ENCODE measurements at places on chromosomes 2 and 18.
A peak's percentile ranks its signal among the peaks of the same experiment; 100 is the strongest.

- DNase-seq, result no peak
Measured at GRCh38 chr18:78542204-78542603, 437.4 kb upstream of the SALL3 start.

DNA sequence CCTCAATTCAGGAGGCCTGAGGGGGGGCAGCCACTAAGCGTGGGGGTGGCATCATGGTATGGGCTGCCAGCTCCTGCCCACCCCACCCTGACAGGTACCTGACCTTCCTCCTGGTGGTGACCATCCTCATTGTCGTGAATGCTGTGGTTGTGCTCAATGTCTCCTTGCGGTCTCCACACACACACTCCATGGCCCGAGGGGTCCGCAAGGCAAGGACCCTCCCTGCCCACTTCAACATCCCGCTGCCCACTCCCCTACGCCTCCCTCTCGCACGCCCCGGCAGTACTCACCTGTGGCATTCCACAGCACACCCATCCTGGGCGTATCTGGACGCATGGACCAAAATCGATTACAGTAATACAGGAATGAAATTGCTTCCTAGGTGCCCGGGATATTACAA, 4.0 kb downstream of the CHRNG start:
- DNase-seq, result no peak

DNA sequence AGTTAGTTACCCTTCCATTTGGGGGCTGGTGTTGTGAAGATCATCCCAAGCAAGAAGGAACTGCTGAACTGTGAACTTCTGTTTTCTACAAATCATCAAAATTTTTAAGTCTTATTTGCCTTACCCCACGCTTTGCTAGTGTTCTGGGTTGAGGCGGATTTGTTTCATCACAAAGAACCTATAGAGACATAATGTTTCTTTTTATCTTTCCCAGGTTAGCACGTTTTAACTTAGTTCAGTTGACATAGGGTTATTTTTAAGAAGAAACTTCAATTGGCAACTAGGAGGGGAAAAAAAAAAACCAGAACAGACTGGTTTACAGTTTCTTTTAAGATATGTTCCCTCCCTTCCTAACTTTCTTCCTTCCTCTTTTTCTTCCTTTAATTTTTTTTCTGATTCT, 31.1 kb upstream of the CERS6 start:
- no peak for DNase-seq

GRCh38 chr2:217973008-217973787, 29.6 kb downstream of the TNS1 start:
- DNase-seq, result no peak

DNA sequence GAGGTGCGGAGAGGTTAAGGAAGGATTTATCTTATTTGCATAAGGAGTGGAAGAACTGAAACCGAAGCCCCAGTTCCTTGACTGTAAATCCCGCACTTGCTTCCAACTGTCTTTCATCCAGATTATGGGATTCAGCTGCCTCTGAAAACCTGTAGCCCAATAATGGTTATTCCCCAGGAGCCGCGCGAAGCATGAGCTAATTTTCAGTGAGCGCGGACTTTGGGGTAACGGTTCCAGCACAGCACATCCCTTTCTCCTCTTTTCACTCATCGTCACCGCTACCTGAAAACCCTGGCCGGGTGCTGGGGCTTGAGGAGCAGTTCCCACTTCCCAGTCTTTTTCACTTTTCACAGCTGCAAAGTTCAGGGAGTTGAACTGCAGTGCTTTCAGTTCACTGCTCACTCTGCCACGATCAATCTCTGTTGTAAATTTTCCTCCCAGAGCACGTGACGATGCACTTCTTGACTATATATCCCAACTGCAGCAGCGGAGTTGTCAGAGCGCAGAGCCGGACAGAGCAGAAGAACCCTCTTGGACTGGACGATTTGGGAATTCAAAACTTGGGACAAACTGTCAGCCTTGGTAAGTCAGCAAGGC, at the start of gene KCNE4:
TSS of gene KCNE4 (plus strand) at position 498 of the 597 bp plus-strand sequence. CDS start 641 bp downstream, outside the sequence.
- DNase-seq, result no peak

DNA sequence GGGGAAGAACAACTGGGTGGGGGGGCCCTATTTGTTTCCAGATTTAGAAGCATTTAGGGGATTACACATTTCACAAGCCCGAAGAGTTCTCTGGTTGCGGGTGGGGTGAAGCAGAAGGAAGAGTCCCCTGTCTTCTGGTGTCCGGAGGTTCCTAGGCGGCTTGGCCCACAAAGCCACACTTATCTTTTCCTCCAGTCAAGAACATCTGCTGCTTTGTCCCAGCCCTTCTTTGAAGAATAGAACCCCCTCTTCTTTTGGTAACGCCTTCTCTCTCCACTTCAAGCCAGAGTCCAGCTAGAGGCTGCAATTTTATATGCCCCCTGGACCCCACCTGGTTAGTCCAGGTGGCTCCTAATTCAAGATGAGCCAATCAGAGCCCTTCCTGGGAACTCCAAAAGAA, 15.8 kb downstream of the BOLA3 start:
- DNase-seq, result no peak

DNA sequence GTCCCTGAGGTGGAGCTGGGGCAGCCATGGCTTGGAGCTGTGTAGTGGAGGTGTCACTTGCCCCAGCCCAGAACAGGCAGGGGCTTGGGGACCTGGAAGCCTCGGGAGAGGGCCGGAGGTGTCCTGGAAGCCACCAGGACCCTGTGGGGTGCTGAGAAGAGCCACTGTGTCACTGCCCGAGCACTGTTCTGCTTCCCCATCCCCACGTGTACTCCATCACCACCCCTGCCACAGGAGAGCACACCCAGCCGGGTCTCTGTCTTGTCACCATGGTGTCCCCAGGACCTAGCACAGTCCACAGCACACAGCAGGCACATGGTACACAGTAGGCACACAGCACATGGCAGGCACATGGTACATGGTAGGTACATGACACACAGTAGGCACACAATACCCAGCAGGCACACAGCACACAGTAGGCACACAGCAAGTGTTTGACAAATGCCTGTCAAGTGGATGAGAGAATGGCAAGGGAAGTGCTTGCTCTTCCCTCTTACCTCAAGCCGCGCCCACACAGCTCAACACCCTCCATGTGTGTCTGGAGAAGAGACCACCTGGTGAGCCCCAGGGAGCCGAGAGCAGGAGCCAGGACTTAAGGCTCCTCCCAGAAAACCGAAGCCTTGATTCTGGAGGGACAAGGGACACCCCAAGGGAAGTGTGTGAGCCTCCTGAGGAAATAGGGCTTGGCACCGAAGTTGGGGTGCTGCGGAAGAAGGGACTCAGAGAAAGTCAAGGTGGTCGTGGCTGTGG, 13.3 kb downstream of the MBP start:
- DNase-seq, result no peak

DNA sequence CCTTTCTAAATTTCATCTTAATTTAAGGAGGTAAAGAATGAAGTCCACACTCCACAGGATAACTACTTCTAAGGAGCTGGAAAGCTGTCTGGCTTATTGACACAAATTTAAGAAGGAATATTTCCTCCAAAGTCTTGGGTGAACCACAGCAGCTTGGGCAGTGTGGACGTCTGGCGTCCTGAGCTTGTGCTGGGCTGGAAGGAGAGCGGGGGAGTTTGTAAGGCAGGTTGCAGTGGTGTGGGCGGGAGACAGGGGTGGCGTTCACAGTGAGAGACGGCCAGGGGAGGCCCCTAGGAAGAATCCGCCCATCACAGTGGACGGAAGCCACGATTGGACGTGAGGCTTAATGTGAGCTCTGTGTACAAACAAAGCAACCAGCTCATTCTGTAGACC, 25.7 kb downstream of the ADI1 start:
- DNase-seq, result no peak

- DNase-seq, result peak; percentile 47
Measured at GRCh38 chr18:57276829-57277228, 75.5 kb upstream of the ST8SIA3 start.

DNA sequence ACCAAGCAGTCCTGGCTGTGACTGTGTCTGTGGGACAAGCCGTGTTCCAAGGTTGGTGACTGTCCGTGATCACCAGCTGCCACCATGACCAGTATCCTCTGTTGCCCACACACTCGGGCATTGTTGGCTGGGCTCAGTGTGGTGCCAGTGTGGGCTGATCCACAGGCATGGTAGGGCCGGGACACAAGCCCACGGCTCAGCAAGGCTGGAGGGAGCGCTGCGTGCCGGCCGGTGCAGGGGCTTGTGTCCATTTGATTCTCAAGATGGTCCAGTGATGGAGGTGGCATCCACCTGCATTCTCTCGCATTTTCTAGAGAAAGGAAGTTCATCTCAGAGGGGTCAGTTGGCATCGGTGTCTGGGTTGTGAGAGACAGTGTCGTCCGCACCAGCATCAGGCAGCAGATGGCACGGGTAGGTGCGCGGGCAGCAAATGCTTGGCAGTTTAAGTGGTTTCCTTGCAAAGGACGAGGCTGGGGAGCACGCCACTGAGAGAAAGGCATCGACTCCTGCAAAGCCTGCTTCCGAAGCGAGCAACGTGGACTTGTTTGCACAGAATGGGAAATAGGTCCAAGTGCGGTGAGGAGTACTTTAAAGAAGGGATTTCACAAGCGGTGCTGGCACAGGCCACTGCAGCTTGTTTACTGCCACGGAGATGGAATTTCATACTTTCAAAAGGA, 20.9 kb downstream of the TWIST2 start:
- DNase-seq, result no peak

DNA sequence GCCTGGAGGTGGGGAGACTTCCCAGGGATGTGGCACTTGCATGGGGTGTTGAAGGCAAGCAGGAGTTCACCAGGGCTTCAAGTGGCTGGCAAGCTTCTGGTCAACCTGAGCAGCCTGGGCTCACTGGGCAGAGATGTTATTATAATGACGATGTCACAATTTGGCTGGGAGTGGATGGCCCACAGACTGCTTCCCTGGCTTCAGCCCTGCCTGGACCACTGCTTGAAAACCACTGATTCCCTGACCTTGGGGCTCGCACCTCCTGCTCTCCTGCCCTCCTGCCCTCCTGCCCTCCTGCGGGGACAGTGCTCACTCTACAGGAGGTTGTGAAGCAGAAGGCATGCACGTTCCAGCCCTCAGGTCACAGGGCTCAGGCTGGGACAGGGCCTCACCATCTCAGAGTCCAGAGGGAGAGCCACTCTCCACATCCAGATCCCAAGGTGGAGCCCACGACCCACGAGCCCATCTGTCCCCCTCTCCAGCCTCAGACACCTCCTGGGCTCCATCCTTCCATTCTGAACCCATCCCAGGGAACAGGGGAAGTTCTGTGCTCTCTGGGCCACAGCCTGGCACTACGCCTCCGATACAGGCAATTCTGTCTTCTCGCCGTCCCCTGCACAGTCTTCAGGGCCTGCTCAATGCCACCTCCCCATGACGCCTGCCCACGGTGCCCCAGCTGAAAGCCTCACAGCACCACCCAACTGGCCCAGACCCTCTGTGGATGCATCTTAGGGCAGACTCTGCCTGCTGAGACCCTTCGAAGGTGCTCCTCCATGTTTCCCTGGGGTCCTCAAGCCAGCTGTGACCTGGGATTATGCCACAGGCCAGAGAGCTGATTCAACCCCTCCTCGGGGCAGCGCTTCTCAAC, 241.6 kb upstream of the RAB6C start:
- no peak for DNase-seq

- no peak for DNase-seq
Measured at GRCh38 chr2:241797441-241798080, 11.4 kb upstream of the NEU4 start.

DNA sequence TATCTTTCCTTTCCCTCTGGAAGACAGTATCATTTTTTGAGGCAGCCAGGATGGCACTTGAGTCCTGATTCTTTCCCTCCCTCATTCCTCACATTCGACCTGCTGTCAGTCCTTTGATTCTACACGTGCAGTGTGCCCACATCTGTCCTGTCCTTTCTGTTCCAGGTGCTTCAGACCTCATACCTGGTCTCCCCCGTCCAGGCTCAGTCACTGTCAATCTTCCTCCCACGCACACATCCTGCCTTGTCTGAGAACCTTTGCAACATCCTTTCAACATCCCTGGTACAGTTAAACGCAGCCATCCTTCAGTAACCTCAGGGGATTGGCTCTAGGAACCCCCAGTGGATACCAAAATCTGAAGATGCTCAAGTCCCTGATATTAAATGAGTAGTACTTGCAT, 10.1 kb downstream of the BCL2 start:
- DNase-seq, result no peak

DNA sequence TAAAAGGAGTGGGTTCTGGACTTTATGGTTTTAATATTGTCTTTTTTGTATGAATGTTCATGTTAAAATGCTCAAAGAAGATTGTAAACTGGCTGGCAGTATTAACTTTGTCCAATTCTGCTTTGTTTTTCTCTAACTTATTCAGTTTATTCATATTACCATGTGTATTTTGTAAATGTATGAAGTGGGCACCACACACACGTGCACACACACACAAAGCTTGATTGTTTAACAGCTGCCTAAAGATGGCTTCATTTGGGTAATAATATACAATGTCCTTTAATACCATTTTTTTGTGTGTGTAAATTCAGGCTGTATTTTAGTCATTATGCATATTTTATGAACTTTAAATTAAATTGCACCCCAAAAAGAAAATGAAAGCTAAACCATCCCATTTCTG, 11.4 kb upstream of the APCDD1 start:
- no peak for DNase-seq

DNA sequence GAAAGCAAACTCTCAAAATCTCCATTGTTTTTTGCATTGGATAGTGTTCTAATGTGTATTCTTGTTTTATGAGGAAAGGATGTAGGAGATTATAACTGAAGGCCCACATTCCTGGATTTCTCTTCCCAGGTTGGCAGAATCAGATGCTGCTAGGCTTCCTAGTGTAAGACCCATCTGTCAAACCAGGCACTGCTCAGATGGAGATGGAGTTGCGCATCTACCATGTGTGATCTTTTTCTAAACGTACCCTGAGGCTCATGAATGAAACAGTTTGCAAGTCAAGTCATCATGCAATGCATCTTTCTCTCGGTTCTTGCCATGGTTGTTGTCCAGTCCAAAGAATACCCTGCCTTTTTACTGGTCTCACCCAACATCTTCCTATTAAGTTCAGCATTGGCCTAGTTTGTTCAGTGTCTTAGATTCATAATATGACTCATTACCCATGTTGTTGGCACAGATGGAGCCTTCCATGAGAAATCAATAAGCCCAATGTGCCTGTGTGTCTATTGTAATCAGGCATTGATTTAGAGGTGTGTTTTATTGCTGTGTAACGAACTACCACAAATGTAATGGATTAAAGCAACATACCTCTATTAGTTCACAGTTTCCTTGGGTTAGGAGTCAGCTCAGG, 127.4 kb downstream of the NYAP2 start:
- DNase-seq, result no peak

DNA sequence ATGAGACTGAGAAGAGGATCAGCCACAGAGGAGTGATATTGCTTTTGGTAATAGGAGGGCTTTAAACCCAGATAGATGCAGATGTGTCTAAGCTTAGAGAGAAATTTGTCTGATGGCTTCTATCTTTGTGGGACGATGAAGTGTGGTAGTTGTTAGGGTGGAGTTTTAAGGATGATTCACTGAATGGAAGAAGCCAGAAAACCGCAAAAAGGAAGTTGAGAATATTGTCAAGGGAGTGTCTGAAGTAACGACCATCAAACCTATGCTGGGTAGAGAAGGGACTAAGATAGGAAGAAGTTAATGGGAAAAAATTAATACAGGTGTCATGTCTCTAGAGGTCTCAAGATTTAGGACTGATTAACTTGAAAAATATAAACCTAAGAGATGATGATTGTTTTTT, 195.6 kb upstream of the MC4R start:
- DNase-seq, result no peak

All from NCI-H1930 (cell line).